Thoracic aorta (tissue), 2 donors: ENCODE measurements at places on chromosomes 13 and 19. TPM values are rescaled to one million over a fixed set of nuclear protein-coding genes. Genes with fewer than 3 reads are reported as not detected.

GRCh38 chr13:48561466-48562235, 28.8 kb upstream of the RCBTB2 start:
- H3K4me1 ChIP-seq, result no peaks in the 10 kb centered on the region
- no peak overlapping the region for H3K27ac ChIP-seq

DNA sequence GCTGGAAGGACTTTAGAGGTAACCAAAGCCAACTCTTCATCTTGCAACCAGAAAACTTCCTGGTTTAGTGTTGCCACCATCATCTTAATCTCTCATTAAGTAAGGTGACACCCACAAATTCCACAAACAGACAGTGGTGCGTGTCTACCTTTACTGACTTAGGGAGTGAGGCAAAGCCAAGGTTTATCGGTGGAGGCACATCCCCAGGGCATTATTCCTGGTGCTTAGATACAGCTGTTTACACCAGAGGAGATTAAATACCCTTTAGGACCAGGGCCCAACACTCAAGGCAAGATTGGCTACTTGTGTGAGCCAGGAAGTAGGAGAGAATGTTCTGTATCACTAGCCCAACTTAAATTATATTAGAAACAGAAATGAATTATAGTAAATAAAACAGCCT, 9.5 kb downstream of the STOML3 start:
- H3K4me1 ChIP-seq, result no peaks in the 10 kb centered on the region
- DNase-seq, result no peak
- H3K4me3 ChIP-seq, result no peak overlapping the region
- H3K27ac ChIP-seq, result no peak overlapping the region
- no peaks in the 10 kb centered on the region for H3K36me3 ChIP-seq

GRCh38 chr19:45376045-45376724, 5.8 kb upstream of the ERCC2 start:
- no peak for DNase-seq
- H3K27me3 ChIP-seq, result no peaks in the 10 kb centered on the region
- no peak overlapping the region for H3K27ac ChIP-seq
- H3K36me3 ChIP-seq, result no peaks in the 10 kb centered on the region
- no peak overlapping the region for H3K4me3 ChIP-seq

DNA sequence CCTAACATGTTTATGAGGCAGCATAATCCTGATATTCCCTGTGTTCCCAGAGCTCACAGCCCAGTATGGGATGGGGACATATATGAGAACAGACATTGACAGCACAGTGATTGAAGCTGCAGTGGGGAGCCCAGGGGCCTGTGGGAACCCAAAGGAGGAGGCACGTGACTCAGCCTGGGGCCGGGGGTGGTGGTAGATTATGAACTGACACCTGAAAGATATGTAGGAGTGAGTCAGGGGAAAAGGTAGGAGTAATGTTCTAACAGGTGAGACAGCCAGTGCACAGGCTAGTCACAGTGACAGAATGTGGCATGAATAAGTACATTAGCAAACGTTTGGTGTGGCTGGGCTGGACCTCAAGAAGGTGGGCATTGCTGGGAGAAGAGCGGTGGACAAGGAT, 29.0 kb downstream of the CKM start:
- no peaks in the 10 kb centered on the region for H3K27me3 ChIP-seq
- peaks cover 14% of the 10 kb centered on the region for H3K36me3 ChIP-seq
- H3K4me3 ChIP-seq, result no peak overlapping the region
- H3K4me1 ChIP-seq, result peaks cover 5% of the 10 kb centered on the region

DNA sequence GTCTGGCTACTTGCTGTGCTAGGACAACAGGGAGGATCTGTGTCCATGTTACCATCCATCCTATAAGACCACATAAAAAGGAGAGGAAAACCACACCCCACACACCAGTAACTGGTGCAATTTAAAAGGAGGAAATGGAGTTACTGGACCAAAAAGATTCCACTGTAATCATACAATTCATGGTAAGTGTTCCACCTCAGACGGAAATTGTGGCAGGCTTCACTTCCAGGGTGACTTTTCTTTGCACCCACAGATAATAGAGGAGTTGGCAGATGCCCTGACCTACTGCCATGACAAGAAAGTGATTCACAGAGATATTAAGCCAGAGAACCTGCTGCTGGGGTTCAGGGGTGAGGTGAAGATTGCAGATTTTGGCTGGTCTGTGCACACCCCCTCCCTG, 2.4 kb downstream of the AURKC start:
- no peak for DNase-seq
- H3K4me3 ChIP-seq, result no peak overlapping the region
- no peaks in the 10 kb centered on the region for H3K4me1 ChIP-seq
- H3K36me3 ChIP-seq, result no peaks in the 10 kb centered on the region
- H3K27ac ChIP-seq, result no peak overlapping the region

DNA sequence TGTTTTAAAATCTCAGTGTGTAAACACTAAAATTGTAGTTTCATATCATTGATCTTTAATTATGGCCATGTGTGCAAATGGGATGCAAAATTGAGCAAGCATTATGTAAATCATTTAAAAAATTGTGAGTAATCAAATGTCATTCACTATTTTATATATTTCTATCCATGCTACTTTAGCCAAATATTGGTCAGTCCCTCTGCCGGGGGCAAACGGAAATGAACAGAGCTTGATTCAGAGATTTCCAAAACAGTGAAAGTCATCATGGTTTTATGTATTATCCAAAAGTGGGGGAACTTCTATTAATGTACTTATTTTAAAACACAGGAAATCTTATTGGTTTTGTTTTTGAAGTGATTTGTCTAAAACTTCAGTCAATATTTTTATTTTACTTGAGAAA, 219.1 kb downstream of the IRS2 start:
- no peak for DNase-seq
- H3K27ac ChIP-seq, result no peak overlapping the region
- H3K36me3 ChIP-seq, result no peaks in the 10 kb centered on the region
- H3K4me3 ChIP-seq, result no peak overlapping the region
- no peaks in the 10 kb centered on the region for H3K4me1 ChIP-seq

DNA sequence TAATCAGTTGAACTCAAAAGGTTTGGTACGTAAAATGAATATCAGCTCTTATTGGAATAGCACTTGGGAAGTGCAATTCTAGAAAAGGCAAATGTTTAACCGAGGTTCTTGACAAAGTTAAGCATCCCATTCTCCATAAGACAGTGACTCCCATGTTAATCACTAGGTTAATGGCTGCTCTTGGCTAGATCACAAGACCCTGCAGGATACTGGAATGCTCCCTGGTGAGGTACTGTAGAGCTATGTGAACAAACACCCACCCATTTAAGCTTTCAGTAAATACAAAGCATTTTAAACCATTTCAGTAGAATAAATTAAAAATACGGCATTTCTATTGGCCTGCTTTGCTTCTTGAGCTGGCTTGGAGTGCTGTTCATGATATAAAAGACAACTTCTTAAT, 56.5 kb downstream of the TDRD3 start:
- no peak overlapping the region for H3K4me3 ChIP-seq
- peaks cover 7% of the 10 kb centered on the region for H3K4me1 ChIP-seq
- DNase-seq, result no peak
- no peak overlapping the region for H3K27ac ChIP-seq

DNA sequence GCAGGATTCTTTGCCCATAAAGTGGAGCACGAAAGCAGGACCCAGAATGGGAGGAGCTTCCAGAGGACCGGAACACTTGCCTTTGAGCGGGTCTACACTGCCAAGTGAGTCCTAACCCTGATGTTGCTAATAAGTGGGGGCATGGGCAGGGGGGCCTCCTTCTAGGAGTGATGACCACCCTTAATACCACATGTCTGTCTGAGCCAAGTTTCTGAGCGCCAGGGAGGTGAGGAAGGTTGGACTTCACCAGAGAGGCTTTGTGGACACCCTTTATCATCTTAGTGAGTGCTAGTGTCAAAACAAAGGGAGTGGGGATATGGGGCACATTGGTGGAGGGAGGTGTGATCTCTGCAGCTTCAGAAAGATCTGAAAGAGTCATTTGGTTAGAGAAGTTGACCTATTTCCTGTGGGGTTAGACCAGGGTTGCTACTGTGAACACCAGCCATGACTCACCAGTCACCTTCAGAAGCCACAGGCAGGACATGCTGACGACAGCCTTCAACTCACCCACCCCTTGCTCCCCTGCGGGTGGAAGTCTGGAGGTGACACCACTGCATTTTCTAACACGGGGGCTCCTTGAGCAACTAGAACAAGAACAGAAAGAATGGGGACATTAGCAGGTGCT, 8.8 kb downstream of the ALOX5AP start:
- H3K27ac ChIP-seq, result peak overlapping the region; percentile 91
- H3K4me1 ChIP-seq, result peaks cover 67% of the 10 kb centered on the region
- no peaks in the 10 kb centered on the region for H3K27me3 ChIP-seq
- DNase-seq, result no peak
- no peaks in the 10 kb centered on the region for H3K36me3 ChIP-seq
- peak overlapping the region; percentile 10 for H3K4me3 ChIP-seq

- no peaks in the 10 kb centered on the region for H3K4me1 ChIP-seq
- no peaks in the 10 kb centered on the region for H3K36me3 ChIP-seq
- H3K27me3 ChIP-seq, result no peaks in the 10 kb centered on the region
- no peak overlapping the region for H3K27ac ChIP-seq
- DNase-seq, result no peak
Measured at GRCh38 chr13:60970736-60971135, 444.9 kb downstream of the PCDH20 start.

DNA sequence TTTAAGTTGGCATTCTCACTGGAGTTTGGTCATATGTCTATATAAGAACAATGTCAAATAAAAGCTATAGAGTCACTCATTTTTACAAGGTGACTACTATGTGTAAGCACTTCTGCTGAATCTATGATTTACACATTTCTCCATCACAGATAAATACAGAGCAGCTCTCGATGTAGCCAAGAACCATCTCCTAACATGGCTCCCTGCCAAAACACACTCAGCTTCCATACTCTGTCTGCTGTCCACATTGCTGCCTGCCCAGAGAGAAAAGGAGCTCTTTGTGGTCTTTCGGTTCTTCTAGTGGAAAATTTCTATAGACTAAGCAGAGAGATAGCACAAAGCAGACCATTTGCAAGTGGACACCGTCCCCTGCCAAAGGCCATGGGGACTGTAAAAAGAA, 190.9 kb upstream of the KLF12 start:
- no peak for DNase-seq
- no peaks in the 10 kb centered on the region for H3K27me3 ChIP-seq
- no peak overlapping the region for H3K4me3 ChIP-seq
- no peaks in the 10 kb centered on the region for H3K36me3 ChIP-seq
- H3K27ac ChIP-seq, result no peak overlapping the region
- H3K4me1 ChIP-seq, result peaks cover 5% of the 10 kb centered on the region

GRCh38 chr13:42409075-42409474, 137.1 kb downstream of the AKAP11 start:
- no peaks in the 10 kb centered on the region for H3K4me1 ChIP-seq
- no peak overlapping the region for H3K27ac ChIP-seq
- H3K36me3 ChIP-seq, result no peaks in the 10 kb centered on the region

DNA sequence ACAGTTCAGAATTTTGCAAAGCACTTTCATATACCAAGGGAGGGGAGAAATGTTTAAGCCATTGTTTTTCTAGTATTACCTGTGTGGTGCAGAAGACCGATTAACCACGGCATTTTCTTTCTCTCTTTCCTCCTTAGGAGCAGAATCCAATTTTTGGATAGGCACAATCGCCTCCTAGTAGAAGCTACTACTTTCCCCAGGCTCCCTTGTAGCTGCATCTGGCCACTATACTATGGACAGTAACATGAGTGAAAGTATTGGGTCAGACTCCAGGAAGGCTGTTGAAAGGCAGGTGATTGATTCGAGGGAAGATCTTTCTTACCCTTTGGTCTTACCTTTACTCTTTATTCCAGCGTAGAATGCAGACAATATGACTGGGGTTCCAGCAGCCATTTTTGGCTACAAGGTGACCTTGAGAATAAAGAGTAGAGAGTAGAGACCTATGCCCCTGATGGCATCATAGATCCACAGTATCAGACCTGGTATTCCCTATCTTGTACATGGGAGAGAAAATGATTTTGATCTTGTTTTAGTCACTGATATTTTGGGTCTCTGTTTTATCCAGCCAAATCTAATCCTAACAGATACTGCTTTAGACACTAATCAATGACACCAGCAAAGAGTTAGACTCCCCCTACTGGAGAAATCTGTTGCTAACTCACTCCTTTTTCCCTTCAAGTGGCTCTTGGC, 77.0 kb downstream of the LRRC63 start:
- H3K4me1 ChIP-seq, result no peaks in the 10 kb centered on the region
- no peak for DNase-seq
- H3K4me3 ChIP-seq, result no peak overlapping the region
- H3K36me3 ChIP-seq, result no peaks in the 10 kb centered on the region
- H3K27me3 ChIP-seq, result no peaks in the 10 kb centered on the region

- no peaks in the 10 kb centered on the region for H3K36me3 ChIP-seq
- no peak for DNase-seq
- H3K4me3 ChIP-seq, result no peak overlapping the region
- H3K27ac ChIP-seq, result no peak overlapping the region
Measured at GRCh38 chr19:18231775-18232174, 5.5 kb upstream of the PDE4C start.

Gene UNC13A
- 7.7 TPM for total RNA-seq

Gene NKPD1
- total RNA-seq, result 0.49 TPM

Gene GPR12
- total RNA-seq, result 1.2 TPM

Gene FAAP24
- total RNA-seq, result 0.28 TPM
